ENCODE measurements at places on chromosomes 6 and 20. TPM values are rescaled to one million over a fixed set of nuclear protein-coding genes. Genes with fewer than 3 reads are reported as not detected.

DNA sequence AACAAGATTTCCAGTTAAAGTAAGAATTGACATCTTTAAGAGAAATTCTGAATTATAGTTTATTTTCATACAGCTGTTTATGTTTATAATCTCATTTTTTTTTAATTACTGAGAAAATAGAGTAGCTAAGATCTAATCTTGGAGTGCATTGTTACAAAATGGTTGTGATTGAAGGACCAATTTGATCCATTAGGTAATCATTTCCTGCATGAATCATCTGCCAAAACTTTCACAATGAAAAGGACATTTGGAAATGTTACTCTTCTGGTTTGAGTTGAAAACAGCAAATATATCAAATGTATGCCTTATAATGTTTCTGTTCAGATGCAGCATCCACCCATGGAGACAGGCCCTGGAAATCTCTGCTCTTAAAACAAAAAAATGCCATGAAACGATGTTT is 19.0 kb downstream of the TUBB2A start:
- peak; percentile 40 for DNase-seq

- DNase-seq: no peak
These were observed 7.3 kb downstream of the SCML4 start for GRCh38 chr6:107816818-107817217.

GRCh38 chr6:36383606-36384005 is 3.9 kb downstream of the ETV7 start:
- no peak for DNase-seq

DNA sequence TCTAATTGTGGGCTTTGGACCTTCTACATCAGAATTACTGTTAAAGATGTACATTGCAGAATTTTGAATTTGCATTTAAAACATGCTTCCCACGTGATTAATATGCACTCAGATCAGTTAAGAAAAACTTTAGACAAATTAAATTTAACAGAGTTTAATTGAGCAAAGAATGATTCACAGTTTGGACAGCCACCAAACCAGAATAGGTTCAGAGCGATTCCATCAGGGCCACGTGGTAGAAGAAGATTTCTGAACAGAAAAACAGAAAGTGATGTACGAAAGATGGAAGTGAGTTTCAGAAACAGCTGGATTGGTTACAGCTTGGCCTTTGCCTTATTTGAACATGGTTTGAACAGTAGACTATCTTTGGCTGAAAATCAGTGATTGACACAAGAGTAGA is 704.2 kb upstream of the MAP3K7 start:
- DNase-seq: peak; percentile 3

GRCh38 chr6:126091466-126091865 is 105.1 kb downstream of the TRMT11 start:
- no peak for DNase-seq

DNA sequence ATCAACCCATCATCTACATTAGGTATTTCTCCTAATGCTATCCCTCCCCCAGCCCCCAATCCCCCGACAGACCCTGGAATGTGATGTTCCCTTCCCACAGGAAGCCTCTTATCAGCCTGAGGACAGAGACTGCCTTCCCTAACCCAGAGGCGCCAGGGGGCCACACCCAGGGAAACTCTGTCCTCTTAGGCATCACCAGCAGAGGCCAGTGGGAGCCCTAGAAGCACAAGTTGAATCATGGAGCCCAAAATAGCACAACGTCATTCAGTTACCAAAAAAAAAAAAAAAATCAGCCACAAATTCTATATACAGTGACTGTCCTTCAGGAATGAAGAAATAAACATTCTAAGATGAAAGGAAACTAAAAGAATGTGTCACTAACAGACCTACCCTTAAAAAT is 625.7 kb downstream of the TFAP2A start:
- DNase-seq: peak; percentile 10

DNA sequence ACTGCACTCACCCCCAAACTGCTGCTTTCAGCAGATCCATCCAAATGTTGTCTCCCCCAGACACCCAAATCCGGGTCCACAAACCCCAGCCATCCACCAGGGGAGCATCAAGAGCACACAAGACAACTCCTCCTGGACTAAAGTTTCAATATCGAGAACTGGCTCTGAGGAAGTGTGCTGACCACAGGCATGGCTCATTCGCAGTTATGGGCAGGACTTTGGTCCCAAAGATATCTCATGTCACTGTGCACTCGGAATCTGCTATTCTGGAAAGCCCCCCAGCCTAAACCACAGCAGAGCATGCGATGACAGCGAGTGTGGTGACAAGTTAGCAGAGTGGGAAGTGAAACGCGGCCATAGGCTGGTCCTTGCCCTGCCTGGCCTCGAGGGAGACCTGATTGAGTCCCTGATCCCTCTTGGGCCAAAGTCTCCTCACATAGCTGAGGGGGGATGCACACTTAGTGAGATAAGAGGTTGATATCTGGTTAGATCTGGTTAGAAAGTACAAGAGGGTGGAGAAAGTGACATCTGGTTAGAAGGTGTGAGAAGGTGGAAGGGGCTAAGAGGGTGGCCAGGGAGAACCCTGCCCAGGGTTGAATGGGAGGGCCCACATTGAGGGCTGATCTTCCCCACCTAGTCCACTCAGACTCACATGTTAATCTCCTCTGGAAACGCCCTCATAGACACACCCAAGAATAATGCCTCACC is 149.7 kb downstream of the MRPL14 start:
- no peak for DNase-seq

- DNase-seq: peak; percentile 37
These were observed 6.6 kb downstream of the PLCB4 start for GRCh38 chr20:9075264-9076095.

- DNase-seq: peak; percentile 12
These were observed 66.3 kb downstream of the NT5E start for GRCh38 chr6:85516168-85516567.

DNA sequence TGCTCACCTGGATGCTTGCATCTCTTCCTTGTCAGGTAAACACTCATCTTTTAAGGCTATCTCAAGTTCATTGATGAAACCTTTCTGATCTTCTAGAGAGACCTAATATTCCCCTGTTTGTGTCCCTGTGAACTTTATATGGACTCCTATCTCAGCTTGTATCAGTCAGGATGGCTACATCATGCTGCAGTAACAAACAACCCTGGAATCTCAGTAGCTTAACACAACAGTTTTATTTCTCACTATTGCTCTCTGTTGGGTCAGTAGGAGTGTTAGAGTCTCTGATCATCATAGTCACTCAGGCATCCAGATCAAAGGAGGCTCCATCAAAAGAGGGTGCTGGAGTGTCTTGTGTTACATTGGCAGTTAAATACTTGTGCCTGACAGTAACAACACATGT is 12.2 kb upstream of the C2 start:
- DNase-seq: no peak

- DNase-seq: no peak
These were observed 647 bp upstream of the POU5F1 start for GRCh38 chr6:31170987-31171671.

GRCh38 chr20:22719167-22719591 is 134.8 kb upstream of the FOXA2 start:
- DNase-seq: no peak

- no peak for DNase-seq
These were observed 7.7 kb upstream of the PTPRA start for GRCh38 chr20:2865630-2866029.

DNA sequence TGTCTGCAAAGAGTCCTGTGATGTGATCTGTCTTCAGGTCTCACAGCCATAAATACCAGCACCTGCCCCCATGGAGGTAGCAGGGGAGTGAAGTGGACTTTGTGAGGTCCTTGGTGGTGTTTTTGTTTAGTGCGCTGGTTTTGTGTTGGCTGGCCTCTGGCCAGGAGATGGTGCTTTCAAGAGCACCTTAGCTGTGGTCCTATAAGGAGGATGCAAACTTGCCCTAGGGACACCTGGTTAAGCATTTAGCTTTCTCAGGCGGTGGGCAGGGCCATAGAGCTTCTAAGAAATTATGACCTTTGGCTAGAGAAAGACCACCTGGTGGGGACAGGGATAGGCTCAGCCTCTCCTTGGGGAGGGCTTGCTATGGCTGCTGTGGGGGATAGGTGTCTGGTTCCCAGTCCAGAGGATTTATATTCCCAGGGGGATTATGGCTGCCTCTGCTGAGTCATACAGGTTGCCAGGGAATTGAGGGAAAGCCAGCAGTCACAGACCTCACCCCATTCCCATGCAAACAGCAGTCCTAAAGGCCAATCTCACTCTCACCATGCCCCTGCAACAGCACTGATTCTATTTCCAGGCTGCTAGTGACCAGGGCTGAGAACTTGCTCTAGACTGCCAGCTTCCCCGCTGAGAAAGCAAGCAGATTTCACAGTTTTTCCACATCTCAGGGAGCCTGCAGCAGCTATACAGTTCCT is 259.3 kb downstream of the TFAP2B start:
- DNase-seq: no peak

DNA sequence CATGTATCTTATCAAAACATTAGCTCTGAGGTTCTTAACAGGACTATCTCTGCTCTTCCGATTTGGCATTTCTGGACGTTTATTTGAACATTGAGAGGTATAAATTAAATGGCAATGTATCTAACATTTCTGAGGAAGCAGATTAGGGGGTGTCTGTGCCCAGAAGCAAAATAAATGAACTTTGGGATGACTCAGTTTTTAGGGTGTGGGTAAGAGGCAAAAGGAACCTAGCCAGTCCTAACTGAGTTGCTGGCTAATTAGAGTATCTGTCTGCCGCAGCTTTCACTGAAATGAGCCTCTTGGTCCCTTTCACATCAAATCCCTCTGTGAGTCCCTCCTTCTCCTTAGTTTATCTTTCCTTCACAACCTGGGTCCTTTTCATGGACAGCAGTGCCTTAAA is 1.1 kb downstream of the RNF144B start:
- no peak for DNase-seq

- DNase-seq: no peak
These were observed 85.3 kb downstream of the DLGAP4 start for GRCh38 chr20:36391456-36391855.

Gene SIRPB1
- not detected for total RNA-seq

Gene WFDC5
- total RNA-seq: not detected

Gene LZTS3
- total RNA-seq: 13.8 TPM
